ENCODE measurements at places on chromosomes 11 and 22.
A peak's percentile ranks its signal among the peaks of the same experiment; 100 is the strongest.

DNA sequence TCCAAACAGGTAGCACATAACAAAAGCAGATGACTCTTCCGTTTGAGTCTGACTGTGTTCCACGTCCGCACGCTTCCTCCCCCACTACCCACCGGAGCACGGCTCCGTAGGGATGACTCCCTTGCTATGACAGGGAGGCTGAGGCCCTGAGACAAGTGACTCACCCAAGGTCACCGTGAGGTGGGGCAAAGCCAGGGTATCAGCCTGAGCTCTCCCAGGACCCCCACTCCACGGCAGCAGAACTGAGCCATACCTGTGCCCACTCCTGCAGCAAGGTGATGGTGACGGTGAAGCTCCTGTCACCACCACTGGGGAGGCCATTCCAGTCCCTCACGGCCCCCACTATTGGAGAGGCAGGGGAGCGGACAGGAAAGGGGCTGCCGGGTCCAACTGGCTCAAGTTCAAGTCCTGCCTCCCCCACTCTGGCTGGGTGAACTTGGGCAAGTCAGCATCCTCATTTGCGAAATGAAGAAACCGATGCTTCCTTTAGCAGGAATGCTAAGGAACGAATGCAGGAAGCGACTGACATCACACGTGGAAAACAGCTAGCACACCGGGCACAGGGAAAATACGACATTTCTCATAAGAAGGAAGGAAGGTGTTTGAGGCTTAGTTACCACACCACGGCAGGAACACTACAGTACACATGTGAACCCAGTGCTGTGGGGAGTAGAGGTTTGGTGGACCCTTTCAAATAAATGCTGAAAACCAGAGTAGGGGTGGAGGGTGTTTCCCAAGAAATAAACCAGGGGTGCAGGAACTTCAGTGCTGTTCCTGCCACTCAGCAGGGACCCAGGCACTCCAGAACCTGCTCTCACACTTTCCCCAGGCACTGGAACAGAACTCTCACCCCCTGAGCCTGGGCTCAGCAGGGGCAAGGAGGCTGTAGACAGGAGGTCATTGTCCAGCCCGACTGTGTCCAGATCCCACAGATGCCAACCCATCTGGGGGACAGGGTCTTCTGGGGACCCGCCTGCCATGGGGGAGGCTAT is 32.4 kb upstream of the CBX7 start:
- no peak for DNase-seq

- DNase-seq = no peak
Observed at GRCh38 chr11:2995893-2996554, 3.9 kb upstream of the NAP1L4 start.

DNA sequence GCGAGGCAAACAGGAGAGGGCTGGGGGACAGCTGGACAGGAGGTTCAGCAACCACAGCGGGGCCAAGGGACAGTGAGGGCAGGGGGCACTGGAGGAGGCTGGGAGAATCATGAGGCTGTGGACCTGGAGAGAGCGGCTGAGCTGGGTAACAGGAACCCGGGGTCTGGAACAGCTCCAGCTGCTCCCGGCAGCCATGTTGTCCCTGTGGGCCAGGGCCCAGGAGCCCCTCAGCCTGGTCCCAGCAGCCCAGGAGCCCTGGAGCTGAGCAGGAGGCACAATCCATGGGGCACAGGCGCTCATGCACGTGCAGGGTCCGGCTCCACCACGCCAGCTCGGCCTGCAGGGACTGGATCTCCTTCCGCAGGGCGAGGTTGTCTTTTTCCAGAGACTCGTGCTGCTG is 7.4 kb downstream of the BATF2 start:
- DNase-seq = no peak

DNA sequence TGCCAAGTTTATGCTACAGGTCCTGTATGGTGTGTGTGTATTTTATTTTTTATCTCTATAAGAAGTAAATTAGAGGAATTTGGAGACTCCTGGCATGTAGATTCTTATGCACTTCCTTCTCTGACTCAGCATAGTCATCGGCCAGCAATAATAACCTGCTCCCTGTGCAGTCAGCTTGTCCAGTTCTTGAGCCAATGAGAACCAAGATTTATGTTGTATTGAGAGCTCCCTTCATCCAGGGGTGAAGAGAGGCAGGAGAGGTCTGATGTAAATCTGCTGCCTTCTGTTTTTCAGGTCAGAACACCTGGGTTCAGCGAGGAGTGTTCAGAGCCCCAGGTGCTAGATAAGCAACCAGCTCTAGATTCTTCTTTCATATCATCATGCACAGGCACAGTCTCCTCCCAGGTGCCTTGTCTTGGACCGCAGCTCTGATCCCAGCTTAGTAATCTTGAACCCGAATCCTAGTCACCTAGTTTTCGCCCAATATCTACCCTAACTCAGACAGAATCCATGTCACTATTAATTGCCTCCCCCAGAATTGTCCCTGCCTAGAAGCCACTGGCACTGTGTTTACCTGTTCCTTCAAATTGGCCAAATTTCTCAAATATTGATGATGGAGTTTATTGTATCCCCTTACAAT is 328.2 kb upstream of the NCAM1 start:
- DNase-seq = no peak

DNA sequence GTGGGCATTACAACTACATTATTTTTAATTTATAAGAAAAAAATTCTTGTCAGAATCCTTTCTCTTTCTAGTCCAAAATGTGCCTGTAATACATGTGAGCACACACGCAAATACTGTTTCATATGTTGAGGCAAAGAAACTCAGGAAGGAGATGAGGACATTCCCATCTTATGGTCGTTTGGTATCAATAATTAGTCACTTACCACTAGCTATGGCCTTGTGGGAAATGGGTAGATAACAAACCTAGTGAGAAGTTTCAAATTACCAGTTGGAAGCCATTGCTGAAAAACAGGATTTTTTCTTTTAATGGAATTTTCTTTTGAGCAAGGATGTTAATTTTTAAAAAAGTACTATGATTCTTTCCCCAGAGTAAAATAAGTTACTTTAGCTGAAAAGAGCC is 25.7 kb downstream of the AMOTL1 start:
- DNase-seq = no peak

DNA sequence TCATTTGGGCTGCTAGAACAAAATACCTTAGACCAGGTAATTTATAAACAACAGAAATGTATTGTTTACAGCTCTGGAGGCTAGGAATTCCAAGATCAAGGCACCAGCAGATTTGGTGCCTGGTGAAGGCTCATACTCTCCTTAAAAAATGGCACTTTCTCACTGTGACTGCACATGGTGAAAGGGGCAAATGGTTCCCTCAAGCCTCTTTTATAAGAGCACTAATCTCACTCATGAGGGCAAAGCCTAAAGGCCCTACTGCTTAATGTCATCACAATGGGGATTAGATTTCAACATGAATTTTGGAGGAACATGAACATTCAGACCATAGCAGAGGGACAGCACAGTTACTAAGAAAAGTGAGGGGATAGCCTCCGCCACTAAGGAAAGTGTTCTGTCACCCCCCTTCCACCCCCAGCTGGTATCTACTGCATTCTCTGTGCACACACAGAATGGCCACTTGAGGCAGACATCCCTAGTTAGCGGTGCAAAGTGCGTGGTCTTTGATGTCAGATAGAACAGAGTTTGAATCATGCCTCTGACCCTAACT is 47.2 kb upstream of the CEP295 start:
- no peak for DNase-seq

DNA sequence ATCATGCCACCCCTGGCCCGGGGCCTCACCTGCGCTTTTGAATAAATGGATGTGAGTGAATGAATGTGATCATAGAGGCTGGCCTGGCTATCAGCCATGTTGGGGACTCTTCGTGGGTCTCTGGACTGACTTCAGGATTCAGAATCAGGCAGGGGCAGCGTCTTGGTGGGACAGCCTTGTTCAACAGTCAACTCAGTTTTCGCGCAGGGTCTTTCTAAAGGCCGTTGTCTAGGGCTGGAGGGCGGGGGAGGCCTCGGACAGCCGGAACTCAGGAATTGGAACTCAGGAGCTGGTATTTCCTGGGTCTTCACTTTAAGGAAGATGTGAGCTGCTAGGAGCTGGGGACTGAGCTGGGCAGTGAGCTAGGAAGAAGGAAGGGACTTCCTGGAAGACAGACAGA is 146.0 kb downstream of the CACNA1I start:
- DNase-seq = no peak

GRCh38 chr11:64384028-64384737 is 25.2 kb downstream of the RPS6KA4 start:
- DNase-seq = no peak

DNA sequence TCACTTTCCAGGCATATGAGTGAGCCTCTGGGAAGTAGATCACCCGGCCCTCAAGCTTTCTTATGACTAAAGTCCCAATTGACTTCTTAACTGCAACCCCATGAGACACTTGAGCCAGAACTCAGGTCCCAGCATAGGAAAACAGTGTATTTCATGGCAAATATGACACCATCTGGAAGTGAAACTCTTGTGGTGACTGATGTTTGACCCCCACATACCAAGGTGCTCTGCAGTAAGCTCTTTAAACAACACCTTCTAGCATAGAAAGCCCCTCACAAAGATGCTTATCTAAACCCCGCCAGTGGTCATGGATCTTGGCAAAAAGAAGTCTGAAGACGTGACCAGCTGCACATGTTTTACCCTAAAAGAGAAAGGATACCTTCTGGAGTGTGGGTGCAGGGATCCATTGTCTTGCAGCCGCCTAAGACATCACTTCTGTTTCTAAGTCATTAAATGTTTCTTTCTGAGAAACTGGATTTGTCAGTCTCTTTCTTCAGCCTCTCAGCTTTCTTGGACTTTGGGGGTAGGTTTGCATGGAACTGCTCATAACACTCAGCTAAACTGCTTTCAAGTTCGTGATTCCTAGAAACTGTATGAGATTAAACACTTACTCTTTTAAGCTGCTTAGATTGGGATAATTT is 7.4 kb upstream of the PELI3 start:
- DNase-seq = peak; percentile 91

DNA sequence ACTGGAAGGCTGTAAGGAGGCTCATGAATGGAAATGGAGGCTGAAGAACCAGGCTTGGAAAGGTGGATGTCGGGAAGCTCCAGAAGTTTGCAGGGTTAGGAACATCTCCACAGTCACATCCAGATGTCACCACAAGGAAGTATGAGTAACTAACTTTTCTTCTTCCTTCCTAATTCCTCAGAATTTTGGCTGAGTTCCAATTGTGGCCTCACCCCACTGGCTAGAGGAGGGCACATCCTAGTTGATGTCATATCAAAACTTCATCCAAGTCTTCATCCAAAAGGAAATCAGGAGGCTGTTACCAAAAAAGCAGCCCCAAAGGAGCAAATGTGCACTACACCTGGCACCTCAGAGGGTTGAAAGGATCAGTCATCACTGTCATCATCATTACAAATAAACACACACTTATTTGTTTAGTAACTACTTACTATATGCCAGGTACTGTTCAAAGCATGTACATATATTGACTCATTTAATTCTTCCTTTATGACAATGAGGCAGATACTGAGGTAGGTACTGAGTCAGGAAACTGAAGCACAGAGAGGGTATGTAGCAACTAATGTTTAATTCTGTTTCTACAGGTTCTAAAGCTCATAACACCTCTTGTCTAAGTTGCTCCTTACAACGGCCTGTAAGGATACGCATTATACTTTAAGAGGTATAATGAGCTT is 7.3 kb upstream of the PTPN5 start:
- no peak for DNase-seq

DNA sequence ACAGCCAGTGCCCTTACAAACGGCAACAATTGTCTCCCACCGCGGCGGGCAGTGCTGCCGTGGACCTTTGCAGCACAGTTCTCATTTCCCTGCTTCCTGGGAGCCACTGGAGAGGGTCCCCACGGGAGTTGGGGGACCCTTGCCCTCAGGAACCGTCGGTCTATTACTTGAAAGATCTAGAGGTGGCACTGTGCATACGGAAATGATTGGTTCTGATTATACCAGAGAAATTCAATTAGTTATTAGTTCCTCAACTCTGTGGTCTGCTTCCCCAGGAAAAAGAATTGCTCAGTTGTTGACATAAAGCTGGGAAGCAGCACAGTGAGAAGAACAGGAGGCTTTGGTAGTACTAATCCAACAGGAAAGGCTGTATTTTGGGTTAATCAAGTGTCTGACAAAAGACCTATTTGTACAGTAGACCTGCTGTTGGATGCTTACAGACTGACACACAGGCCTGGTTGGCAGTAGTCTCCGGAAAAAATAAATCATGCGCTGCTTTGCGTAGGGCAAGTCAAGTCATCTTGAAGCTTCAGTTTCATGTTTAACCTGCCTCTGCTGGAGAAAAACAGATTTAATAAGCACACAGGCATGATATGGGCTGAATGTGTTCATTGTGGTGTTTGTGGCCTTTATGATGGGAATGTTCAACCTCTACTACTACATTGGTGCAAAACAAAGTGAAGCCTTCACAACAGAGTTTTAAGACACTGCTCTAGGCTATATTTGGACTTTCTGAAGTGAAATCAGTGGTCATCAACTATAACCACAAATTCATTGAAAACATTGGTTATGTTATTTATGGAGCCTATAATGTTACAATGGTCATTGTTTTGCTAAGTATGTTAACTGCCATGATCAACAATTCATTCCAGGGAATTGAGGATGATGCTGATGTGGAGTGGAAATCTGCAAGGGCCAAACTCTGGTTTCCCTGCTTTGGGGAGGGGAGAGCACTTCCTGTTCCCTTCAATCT is 54.6 kb upstream of the SC5D start:
- no peak for DNase-seq

- no peak for DNase-seq
Observed at GRCh38 chr22:28768701-28769393, 3.6 kb upstream of the CCDC117 start.

GRCh38 chr11:27837895-27838563 is 137.8 kb upstream of the BDNF start:
- DNase-seq = no peak

- no peak for DNase-seq
Observed at GRCh38 chr22:40383905-40384304, 13.5 kb downstream of the SGSM3 start.

GRCh38 chr11:36098087-36098486 is 154.2 kb downstream of the LDLRAD3 start:
- no peak for DNase-seq

DNA sequence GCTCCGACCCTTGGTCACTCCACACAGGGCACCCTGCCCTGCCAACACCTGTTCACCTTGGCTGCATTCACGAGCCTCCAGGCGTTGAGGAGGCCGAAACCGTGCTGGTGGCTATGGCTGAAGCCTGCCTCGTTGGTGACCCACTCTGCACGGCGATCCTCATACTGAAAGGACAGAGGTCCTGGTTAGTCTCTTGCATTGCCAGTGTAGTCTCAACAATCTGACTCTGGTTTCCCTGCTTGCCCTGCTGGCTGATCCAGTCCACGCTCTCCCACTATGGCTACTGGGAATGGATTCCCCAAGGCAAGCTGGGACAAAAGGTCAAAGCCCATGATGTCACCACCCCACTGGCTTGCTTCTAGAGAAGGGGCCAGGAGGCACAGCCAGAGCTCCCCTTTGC is 12.9 kb downstream of the PCSK7 start:
- DNase-seq = no peak
